Activated T-helper 1 cell treated with anti-CD3 and anti-CD28 coated beads, Interleukin-12 subunit alpha, Interleukin-12 subunit beta, Interleukin-2, Interleukin-4 antibody, amounts not matched to agents 30 ng/mL and 10 ng/mL and 1 ng/mL, durations not matched to agents 14 hours and 24 hours and 36 hours (primary cell): ENCODE measurements at places on chromosomes 16 and 17. TPM values are rescaled to one million over a fixed set of nuclear protein-coding genes. Genes with fewer than 3 reads are reported as not detected.

DNA sequence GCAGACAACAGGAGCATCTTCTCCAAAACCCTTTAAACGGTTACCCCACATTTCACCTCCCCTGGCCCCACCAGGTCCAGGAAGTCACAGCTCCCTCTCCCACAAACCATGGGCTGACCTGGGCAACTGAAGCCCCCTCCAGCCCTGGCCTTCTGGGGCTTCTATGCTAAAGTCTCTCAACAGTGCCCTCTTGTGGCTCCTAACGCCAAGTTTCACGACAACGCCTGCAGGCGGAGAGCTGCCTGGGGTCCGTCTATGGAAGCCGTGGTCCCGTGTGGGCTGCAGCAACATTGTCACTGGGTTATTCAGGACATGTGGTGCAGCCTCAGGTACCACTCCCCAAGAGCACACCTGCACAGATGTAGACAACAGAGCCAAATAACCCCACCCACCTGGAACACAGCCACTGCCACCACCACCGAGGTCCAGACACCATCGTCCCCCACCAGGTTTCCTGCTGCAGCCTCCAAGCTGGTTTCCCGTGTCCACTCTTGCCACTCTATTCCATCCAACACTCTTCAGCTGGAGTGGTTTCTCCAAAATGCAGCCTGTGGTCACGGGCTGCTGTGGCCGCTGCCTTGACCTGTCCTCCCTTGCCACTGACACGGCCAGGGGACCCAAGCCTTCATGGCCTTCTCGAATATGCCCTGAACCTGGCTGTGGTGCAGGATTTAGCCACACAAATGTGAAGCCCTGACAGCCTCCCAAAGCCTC lies 19.1 kb downstream of the C16orf95 start:
- no peak for DNase-seq

DNA sequence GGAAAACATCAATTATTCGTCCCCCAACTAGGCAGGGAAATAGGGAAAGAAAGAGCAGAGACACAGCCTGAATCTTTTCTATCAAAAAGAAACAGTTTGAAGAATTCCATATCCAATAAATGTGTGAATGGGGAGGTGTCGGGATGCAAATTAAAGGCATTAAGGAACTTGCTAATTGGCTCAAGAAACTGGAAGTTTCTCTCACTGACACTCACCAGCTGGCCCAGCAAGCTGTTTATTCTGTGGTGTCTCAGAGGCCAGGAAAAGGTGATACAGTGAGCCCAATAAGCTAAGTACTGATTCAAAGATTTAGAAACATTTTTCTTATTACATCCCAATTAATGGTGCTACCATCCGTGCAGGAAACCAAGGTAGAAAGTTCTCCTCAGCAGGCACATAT lies 104.4 kb upstream of the CLEC3A start:
- DNase-seq, result no peak

The SDR42E2 gene
- total RNA-seq, result not detected in 2 replicates

DNA sequence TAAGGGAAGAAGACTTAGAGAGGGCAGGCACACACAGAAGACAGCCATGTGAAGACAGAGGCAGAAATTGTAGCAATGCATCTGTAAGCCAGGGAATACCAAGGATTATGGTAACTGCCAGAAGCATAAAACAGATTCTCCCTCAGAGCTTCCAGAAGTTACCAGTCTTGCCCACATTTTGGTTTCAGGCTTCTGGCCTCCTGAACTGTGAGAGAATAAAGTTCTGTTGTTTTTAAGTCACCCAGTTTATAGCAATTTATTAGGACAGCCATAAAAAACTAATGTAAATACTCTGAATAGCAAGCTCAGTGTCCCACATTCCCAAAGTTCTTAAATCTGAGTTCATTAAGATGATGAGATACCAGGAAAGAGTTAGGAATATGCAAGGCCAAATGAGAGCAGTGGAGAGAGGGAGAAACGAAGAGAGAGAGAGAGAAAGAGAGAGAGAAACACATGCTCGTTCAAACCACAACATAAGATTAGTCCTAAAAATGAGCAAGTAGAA lies 123.4 kb downstream of the HS3ST3A1 start:
- no peak for DNase-seq

- no peak for DNase-seq
These were observed 14.2 kb downstream of the CRYM start for GRCh38 chr16:21263640-21264570.

DNA sequence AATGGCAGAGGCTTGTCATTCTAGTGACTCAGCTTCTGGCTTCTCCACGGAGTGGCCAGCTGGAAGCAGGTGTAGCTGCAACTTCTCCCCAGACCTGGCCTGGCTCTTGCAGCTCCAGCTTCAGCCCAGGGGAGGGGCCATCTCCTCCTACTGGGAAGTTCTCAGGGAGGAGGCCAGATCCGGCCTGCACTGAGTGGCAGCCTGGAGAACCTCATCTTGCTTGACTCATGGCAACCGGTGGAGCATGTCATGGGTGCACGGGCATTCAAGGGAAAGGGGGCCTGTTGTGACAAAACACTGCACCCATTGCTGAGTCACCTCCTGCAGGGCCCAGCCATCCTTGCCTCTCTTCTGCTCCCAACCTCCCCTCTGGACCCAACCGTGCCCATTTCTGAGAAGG lies 273.9 kb upstream of the MAF start:
- DNase-seq, result no peak

- DNase-seq, result no peak
These were observed 3.3 kb downstream of the RARA start for GRCh38 chr17:40312131-40312731.

DNA sequence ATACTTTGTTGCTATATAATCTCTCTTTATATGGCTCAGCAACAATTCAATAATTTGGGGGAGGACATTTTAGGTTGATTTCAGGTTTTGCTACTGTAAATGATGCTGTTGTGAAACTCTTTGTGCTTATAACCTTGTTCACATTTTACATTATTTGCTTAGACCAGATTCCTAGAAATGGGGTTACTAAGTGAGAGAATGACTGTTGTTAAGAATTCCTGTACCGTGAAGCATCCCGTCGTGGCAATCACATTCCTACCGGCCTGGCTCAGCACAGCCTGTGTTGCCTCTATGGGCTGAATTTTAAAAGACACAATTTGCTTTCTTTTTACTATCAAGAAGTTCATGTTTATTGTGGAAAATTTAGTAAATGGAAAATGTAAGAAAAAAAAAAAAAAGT lies 31.4 kb downstream of the B9D1 start:
- no peak for DNase-seq

The RPGRIP1L gene
- 9.3 and 10.9 TPM in 2 replicates for total RNA-seq

DNA sequence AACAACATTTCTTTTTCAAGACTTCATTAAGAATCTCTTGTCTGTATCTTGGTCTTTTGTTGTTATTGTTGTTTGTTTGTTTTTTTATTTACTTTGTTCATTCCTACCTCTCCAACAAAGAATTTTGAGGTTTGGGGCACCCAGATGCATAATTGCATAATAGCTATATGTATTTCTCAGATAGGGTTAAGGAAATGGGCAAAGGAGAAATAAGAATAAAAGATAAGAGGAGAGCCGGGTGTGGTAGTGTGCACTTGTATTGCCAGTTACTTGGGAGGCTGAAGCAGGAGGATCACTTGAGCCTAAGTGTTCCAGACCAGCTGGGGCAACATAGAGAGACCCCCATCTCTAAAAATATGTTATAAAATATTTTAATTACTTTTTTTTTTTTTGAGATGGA lies 30.5 kb downstream of the CDH1 start:
- DNase-seq, result no peak

DNA sequence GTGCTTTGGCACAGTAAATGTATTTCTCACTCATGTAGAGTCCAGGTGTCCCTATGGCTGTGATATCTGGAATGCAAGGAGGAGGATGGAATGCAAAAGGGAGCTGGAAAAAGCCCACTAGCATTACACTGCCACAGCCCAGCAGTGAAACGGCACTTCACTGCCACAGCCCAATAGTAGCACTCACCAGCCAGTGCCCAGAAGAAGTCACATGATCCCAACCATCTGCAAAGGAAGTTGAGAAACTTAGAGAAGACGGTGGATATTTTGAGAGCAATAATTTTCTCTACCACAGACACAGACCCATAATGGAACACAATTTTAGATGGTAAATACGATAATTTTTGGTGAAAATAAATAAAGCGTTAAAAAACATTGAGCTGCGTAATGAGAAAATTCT lies 51.8 kb downstream of the C16orf82 start:
- no peak for DNase-seq

The SOST gene
- total RNA-seq, result not detected in 2 replicates
